Activated naive CD4-positive, alpha-beta T cell (primary cell): ENCODE measurements at places on chromosomes 5 and 9.
A peak's percentile ranks its signal among the peaks of the same experiment; 100 is the strongest.

DNA sequence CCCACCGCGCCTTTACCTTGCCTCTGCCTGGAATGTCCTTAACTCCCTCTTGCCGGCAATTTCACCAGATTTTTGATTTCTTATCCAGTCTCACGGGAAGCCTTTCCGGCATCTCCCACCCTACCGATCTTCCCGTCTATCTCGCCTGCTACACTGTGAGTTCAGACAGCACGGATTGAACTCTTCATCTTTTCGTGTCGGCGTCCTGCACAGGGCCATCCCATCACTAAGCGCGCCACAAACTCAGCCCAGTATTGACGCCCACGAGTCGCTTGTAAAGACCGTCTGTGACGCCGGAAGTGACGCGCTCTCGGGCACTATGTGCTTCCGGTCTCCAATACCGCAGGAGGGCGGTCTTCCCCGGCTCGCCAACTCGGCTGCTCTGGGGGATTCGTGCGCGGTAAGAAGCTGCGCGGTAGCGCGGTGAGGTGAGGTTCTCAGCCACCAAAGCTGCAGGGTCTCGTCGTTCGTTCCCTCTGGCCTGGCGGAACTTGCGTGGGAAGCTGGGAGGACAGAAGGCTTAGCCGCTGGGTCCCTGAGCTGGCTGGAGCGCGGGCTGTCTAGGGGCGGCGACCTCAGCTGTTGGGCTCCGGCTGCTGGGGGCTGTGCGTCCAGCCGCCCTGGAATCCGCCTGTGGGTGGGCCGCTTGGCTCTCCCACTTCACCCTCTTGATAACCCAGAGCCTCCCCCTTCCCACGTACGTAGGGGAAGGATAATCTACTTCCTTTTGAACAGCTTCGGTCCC, at the start of gene ZCCHC9:
Gene ZCCHC9 (plus strand): TSS at position 317 of the 745 bp plus-strand sequence. CDS start 3,171 bp downstream, outside the sequence.
- DNase-seq = peak; percentile 86

DNA sequence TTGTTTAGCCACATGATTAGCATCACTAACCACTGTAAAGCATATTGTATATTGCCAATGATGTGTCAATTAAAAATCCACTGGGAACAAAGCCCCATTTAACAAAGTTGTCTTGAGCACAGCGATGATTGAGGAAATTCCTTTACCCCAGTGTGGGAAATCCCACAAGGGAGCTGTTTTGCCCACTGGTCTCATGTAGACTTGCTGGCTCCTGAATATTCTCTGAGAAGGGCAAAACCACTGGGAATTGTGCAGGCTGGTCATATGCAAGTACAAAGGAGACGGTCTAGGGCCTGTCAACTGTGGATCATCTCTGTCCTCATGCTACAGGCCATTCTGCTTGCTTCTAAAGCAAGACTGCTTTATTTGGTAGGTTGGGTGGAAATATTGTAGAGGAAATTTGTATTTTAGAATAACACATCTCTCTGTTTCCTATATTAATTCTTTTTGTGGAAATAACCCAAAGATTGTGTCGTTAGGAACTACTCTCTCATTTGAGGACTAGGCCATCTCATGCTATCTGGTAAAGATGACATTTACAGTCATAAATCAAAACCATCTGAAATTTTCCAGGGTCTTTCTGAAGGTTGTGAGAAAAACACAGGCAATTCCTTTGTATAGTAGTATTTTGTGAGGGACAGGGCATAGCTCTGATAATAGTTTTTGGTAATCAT, 60.2 kb downstream of the PARP8 start:
- no peak for DNase-seq

- DNase-seq = no peak
Observed at GRCh38 chr9:136207616-136208015, 2.7 kb upstream of the LHX3 start.

GRCh38 chr9:84759300-84759750, 89.8 kb downstream of the NTRK2 start:
- no peak for DNase-seq

DNA sequence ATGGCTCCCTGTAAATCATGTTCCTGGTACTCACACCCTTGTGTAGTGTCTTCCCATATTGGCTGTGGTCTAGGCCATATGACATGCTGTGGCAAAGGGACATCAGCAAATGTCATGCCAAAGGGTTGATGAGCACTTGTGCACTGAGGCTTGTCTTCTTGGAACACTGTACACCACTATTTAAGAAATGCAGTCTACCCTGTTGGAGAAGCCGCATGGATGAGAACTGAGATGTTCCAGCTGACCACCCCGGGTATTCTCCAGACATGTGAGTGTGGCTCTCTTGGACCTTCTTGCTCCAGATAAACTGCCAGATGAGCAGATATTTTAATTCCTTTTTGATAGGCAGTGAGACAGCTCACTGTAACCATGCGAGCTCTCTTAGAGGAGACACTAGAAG, 20.5 kb upstream of the NPR3 start:
- DNase-seq = no peak

DNA sequence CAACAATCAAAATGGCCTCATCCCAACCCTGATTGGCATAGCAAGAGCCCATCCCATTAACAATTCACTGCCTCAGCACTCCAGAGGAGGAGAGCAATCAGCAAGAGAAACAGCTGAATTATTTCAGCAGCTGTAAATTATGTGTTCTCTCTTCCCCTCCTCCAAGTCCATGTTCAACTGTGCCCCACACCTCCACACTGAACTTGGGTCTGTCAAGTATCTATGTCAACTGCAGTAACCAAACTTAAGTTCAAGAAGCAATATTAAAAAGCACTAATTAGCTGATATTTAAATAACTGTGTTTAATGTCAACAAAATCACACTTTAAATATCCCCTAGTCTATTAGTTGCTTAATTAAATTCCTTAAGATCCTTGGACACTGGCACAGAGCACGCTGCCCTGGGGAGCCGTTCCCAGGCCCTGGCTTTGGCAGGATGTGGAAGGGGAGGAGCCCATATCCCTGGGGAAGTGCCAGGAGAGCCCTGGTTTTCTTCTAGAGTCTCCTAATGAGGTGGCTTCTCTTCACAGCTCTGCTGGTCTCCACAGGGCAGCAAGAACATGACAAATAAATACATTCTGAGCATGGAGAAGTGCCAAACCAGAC, 50.6 kb downstream of the SIL1 start:
- DNase-seq = no peak

DNA sequence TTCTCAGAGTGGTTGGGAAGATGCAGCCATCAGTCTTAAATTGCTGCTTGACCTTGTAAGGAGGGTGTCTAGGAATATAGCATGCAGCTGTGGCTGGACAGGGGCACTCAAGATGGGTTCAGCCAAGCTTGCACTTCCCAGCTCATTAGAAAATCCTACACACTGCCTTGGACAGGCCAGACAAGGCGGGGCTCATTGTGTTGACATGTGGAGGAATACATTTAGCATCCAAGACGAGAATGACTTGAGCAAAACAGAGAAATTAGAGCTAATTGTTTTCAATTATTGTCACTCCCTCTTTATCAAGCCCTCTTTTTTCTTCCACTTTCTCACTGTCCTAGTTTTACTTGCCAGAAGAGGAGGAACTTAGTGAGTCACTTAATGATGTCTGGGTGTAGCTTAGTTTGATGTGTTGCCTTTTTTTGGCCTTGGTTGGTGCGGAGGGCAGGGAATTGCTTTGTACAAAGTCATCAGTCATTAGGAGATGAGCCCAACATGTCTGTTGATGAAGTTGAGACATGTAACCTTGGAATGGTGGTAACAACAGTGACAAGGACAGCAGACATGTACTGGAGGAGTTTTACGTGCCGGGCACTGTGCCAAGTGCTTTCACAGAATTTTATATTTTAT, 1219.3 kb upstream of the WWC1 start:
- no peak for DNase-seq

GRCh38 chr5:173242675-173243121, 7.7 kb upstream of the NKX2-5 start:
- DNase-seq = no peak

DNA sequence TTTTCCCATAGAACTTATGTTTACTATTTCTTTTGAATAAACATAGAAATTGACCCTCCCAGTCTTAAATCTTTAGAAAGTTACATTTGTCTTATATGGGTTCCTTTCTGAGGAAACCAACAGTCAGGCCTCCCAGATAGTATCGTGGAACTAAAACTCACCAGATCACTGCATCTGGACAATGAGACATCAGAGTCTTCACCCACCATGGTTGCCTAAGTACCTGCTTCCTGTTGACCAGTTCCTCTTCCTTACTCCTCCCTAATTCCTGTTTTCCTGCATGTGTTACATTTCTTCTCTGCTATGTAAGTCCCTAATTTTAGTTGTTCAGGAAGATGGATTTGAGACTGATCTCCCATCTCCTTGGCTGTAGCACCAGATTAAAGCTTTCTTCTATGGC, 462.2 kb downstream of the DIRAS2 start:
- DNase-seq = no peak

GRCh38 chr9:116944714-116945534, 257.8 kb downstream of the TRIM32 start:
- no peak for DNase-seq

GRCh38 chr5:74290634-74291241, 349.8 kb downstream of the ENC1 start:
- no peak for DNase-seq

GRCh38 chr5:113330533-113331208, 104.1 kb downstream of the TSSK1B start:
- no peak for DNase-seq

GRCh38 chr9:91994422-91994821, 44.4 kb upstream of the ROR2 start:
- DNase-seq = no peak

GRCh38 chr5:16665601-16666000, 48.8 kb upstream of the RETREG1 start:
- DNase-seq = no peak

DNA sequence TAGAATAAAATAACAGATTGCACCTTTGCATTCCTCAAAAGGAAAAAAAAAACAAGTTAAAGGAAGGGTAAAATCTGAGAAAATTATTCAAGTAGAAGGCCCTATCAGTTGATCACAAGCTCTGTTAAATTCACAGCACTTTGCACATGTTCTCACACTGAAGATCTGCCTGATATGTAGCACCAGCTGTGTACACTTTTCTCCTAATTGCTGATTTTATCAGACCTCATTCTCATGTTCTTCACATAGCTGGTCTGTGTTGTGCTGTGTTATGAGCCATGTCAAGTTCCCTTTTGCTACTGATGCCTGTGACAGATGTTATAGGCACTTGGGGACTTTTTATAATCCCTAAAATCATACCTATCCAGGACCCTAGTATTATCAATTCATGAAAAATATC, 390.4 kb upstream of the PRR16 start:
- DNase-seq = no peak

DNA sequence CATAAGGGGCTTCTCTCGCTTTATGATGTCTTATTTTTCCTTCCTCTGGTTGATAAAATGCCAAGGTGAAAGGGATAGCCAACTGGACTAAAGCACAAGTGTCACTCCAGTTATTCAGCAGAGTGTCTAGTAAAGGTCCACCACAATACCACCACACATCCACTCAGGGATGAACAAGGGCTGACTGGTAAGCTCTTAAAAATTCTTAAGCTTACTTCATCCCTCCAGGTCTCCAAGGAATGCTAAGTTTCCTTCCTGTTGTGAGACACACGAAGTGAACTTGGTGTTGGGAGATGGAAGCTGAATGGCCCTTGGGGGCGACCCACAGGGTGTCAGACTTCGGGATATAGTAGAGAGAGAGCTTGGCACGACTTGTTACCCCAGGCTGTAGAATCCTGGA, 3.2 kb upstream of the HMGCS1 start:
- DNase-seq = no peak

DNA sequence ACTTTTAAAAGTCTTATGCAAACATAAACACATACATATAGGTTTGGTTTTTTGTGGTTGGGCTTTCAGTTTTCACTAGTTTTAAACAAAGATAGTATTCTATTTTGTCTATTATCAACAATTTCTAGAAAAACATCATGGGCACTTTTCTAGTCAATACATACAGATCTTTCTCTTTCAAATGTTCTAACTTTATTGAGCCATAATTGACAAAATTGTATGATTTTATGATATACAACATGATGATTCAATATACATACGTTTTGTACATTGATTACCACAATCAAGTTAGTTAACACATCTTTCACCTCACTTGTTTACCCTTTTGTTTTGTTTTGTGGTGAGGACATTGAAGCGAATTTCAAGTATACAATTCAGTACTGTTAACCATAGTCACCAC, 265.9 kb downstream of the MCTP1 start:
- DNase-seq = no peak

GRCh38 chr9:13100914-13101572, 178.4 kb downstream of the MPDZ start:
- DNase-seq = no peak

- DNase-seq = no peak
Observed at GRCh38 chr9:20749496-20750198, 65.6 kb downstream of the FOCAD start.

DNA sequence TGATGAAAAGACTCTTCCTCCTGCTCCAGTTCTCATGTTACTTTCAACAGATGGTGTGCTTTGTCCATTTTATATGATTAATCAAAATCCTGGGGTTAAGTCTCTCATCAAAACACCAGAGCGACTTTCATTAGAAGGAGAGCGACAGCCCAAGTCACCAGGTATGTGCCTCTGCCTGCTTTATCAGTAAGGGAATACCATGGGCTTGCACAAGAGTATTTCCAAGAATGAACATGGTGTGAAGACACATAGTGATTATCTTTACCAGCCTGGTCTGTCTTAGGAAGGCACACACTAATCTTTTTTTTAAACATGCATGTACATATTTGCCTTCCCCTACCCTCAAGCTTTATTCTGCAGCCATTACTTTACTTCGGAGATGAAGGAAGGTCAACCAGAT, 15.2 kb downstream of the NUP214 start:
- DNase-seq = no peak

DNA sequence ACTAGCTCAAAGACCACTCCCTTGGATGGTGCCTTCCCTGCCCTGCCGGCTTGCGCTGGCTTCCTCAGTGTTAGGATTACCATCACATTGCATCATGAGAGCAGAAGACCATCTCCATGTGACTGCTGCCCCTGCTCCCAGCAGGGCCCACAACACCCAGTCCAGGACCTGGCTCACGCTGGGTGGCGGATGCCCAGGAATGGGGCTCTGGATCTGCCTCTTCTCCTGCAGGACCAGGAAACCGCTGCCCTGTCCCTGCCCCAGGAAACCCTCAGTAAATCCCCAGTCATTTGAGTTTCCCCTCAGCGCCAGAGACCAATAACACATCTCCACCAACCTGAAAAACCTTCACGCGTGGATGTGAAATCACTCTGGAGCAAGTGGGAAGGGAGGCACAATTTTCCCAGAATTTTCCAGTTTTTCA, 3.3 kb upstream of the RNF44 start:
- no peak for DNase-seq

GRCh38 chr5:15594977-15595568, 95.1 kb downstream of the FBXL7 start:
- DNase-seq = no peak

GRCh38 chr5:124744170-124744971, 2.1 kb downstream of the ZNF608 start:
- no peak for DNase-seq

DNA sequence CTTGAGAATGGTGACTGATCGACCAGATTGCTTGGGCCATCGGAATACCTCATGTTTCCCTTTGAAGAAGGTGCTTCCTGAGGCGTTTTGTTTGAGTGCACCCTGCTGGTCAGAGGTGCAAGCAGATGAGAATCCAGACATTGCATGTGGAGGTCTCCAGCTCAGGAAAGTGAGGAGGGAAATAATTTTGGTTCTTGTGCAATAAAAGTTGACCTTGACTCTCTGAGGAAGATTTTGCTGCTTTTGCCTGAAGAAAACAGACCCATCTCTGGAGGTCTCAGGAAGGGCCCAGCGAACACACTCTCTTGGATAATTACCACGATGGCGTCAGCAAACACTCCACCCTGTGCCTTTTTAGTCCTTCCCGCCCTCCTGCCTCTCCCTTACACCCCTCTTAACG, 69.7 kb downstream of the GRAMD2B start:
- DNase-seq = no peak
